Transverse colon (tissue), 4 donors: ENCODE measurements at places on chromosomes 16 and 17. TPM values are rescaled to one million over a fixed set of nuclear protein-coding genes. Genes with fewer than 3 reads are reported as not detected.

DNA sequence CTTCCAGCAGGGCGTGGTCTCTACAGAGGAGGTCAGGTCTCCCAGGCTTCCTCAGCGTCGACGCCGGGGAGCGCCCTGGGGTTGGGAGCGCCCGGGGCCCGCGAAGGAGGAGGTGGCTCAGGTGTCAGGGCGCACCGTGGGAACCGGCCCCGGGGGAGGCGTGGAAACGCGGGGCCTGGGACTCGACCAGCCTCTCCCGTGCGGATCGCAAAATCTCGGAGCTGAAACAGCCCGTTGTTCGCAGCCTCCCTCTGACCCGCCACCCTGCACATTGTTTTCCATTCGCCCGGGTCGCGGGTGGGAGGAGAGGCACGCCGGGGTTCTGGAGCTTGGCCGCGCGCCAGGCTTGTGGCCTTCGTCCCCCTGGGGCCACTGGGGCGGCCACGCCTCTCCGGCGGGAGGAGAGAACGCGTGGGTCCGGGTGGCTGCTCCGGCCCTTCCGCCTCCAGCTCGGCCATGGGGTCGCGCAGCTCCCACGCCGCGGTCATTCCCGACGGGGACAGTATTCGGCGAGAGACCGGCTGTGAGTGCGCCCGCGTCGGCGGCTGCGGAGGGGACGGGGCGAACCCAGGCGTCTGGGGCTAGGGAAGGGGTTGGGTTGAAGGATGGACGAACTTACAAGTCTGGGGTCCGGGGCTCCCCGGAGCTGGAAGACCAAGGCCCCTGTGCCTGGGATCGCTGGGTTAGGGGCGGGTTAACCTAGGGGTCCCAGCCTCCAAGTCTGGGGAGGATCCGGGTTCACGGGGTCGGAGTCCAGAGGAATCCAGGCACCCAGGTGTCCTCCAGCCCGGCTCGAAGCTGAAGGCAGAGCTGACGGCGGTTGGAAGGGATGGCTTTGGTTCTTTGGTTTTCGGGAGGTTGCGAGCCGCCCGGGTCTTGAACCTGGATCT is at the start of gene CHP2:
Gene CHP2, plus strand, starts transcription at position 433 of the 890 bp plus-strand sequence. Its CDS starts 24 bp downstream, at position 457.
- peaks cover 34% of the 10 kb centered on the region for H3K27me3 ChIP-seq
- peak; percentile 86 for DNase-seq
- no peaks in the 10 kb centered on the region for H3K4me1 ChIP-seq
- H3K27ac ChIP-seq = peak within 1 kb of the TSS; percentile 84
- H3K36me3 ChIP-seq = no peaks in the 10 kb centered on the region

DNA sequence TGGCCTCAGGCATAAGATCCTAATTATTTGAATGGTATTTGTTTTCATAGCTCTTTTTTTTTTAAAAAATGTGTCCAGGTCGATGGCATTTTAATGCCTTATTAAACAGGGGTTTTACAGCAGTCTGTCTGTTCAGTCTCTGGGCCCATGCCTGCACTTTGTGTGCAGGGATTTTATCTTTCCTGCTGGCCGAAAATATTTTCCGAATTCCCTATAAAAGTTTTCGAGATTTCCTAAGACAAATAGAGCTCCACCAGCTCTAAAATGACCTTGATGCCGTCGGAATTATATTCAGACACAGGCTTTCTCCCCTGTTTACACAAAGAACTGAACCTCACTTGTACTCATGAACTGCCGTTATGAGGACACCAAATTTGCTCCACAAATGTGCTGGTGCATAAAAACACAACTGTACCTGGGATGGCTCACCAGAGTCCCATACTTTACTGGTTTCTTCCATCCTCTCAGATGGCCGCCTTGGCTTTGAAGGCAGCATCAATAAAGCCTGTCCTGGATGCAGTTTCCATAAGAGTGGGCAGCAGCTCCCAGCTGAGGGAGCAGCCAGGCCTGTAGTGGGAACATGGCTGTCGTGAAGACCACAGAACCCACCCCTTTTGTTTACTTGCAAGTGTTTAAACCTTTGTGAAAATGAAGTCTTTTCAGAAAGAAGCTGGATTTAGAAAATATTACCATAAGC is 44.9 kb downstream of the TBX4 start:
- no peak overlapping the region for H3K4me3 ChIP-seq
- H3K4me1 ChIP-seq = peaks cover 4% of the 10 kb centered on the region
- H3K27ac ChIP-seq = no peak overlapping the region
- H3K36me3 ChIP-seq = no peaks in the 10 kb centered on the region

DNA sequence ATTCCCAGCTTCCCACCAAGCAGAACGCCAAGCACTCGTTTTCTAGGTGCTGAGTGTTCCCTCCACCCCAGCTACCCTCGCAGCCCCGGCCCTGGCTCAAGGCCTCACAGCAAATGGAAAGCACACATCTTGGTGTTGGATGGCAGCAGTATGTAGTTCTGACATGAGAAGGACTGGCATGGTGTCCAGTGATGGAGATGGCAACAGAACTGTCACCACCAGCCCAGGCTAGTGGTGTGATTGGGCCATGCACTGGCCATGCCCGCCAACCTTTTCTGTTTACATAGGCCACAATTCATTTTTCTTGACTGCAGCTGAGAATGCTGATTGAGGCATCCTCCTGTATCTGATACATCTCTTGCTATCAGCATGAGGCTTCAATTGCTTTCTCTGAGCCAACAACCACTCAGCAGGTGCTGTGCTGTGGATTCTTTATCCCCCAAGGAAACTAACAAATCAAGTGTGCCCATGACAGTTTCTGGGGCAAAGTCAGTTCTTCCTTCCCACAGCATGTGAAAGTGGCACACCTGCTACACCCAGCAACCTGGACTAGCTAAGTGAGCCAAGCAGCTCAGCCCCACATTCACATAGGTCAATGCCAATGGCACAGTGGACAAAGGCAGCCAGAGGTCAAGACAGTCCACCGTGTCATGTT is 3.8 kb downstream of the SLC12A4 start:
- H3K4me3 ChIP-seq = no peak overlapping the region
- no peak for DNase-seq
- H3K27me3 ChIP-seq = peaks cover 19% of the 10 kb centered on the region
- peak overlapping the region; percentile 21 for H3K27ac ChIP-seq

- no peaks in the 10 kb centered on the region for H3K4me1 ChIP-seq
- DNase-seq = no peak
- no peak overlapping the region for H3K4me3 ChIP-seq
- H3K27ac ChIP-seq = no peak overlapping the region
- no peaks in the 10 kb centered on the region for H3K27me3 ChIP-seq
- no peaks in the 10 kb centered on the region for H3K36me3 ChIP-seq
Observed at GRCh38 chr16:78386557-78387324, 287.3 kb downstream of the WWOX start.

DNA sequence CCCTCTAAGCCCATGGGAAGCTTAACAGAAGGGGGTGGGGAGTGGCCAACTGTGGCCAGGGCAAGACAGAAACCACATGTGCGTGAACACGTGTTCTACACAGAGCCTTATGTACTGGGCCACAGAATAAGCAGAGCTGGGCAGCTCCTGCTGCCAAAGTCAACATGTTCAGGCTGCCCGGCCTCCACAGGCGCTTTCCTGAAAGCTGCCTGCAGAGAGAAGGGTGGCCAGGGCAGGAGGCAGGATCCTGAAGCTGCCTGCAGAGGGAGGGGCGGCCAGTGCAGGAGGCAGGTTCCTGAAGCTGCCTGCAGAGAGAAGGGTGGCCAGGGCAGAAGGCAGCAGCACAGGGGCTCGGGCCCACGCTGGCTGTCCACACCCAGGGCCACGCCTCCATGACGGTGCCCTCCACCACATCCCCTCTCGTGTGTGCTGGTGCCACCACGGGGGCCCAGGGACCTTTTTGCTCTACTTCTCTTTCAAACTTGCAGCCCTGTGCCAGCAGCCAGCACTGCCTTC is 79.5 kb downstream of the ANKRD11 start:
- H3K4me3 ChIP-seq = no peak overlapping the region
- DNase-seq = peak; percentile 40
- H3K4me1 ChIP-seq = peaks cover 64% of the 10 kb centered on the region
- peak overlapping the region; percentile 46 for H3K27ac ChIP-seq
- H3K36me3 ChIP-seq = no peaks in the 10 kb centered on the region

GRCh38 chr16:15775663-15776304 is 81.0 kb downstream of the MYH11 start:
- no peak overlapping the region for H3K4me3 ChIP-seq
- no peaks in the 10 kb centered on the region for H3K36me3 ChIP-seq
- H3K27ac ChIP-seq = peak overlapping the region; percentile 46
- H3K4me1 ChIP-seq = no peaks in the 10 kb centered on the region

GRCh38 chr17:42132941-42133340 is 10.3 kb downstream of the HSPB9 start:
- peak; percentile 77 for DNase-seq
- no peaks in the 10 kb centered on the region for H3K27me3 ChIP-seq
- peak overlapping the region; percentile 84 for H3K27ac ChIP-seq
- H3K4me1 ChIP-seq = peaks cover 74% of the 10 kb centered on the region
- no peaks in the 10 kb centered on the region for H3K36me3 ChIP-seq

GRCh38 chr16:88369447-88370008 is 13.2 kb upstream of the ZNF469 start:
- no peak overlapping the region for H3K4me3 ChIP-seq
- H3K4me1 ChIP-seq = no peaks in the 10 kb centered on the region
- H3K36me3 ChIP-seq = no peaks in the 10 kb centered on the region
- DNase-seq = no peak
- no peak overlapping the region for H3K27ac ChIP-seq

GRCh38 chr16:48444574-48444973 is 59.4 kb upstream of the SIAH1 start:
- no peak overlapping the region for H3K4me3 ChIP-seq
- DNase-seq = no peak
- H3K36me3 ChIP-seq = no peaks in the 10 kb centered on the region
- H3K4me1 ChIP-seq = no peaks in the 10 kb centered on the region

- H3K36me3 ChIP-seq = no peaks in the 10 kb centered on the region
- no peak for DNase-seq
- H3K27me3 ChIP-seq = no peaks in the 10 kb centered on the region
- H3K27ac ChIP-seq = peak overlapping the region; percentile 8
- no peak overlapping the region for H3K4me3 ChIP-seq
Observed at GRCh38 chr16:85583491-85584181, 29.5 kb upstream of the GSE1 start.

- no peak for DNase-seq
- peaks cover 23% of the 10 kb centered on the region for H3K27me3 ChIP-seq
- peaks cover 3% of the 10 kb centered on the region for H3K4me1 ChIP-seq
- H3K36me3 ChIP-seq = no peaks in the 10 kb centered on the region
- no peak overlapping the region for H3K4me3 ChIP-seq
- no peak overlapping the region for H3K27ac ChIP-seq
Observed at GRCh38 chr17:73705594-73705993, 61.3 kb upstream of the SDK2 start.

GRCh38 chr17:58593123-58593522 is 78.7 kb upstream of the MTMR4 start:
- no peak overlapping the region for H3K27ac ChIP-seq
- H3K36me3 ChIP-seq = no peaks in the 10 kb centered on the region
- H3K4me1 ChIP-seq = no peaks in the 10 kb centered on the region

- no peaks in the 10 kb centered on the region for H3K4me1 ChIP-seq
- no peak overlapping the region for H3K4me3 ChIP-seq
- H3K27ac ChIP-seq = no peak overlapping the region
- H3K36me3 ChIP-seq = no peaks in the 10 kb centered on the region
- no peak for DNase-seq
Observed at GRCh38 chr16:27458258-27458657, 56.3 kb downstream of the IL21R start.

DNA sequence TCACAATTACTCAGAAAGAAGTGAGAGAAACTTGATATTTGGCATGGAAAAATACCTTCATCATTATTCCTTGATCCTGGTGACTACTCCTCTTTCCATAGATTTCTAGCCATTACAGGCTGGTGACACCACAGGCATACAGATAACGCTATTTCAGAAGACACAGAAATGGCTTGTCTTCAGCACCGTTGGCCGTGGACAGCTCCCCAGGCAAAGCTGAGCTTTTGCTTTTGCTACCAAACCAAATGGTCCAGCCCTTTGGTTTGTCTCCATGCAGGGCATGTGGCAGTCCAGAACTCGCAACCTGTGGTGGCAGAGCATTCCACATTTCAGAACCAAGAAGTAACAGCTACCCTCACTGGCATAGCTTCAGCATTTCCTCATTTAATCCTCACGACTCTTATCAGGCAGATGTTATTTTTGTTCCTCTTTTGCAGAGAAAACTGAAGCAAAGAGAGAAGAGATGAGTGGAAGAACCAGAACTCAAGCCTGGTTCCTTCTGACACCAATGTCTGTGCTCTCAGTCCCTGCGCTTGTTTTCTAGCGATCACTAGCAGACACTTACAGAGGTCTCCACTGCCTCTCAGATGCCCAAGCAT is 55.5 kb downstream of the HS3ST4 start:
- no peaks in the 10 kb centered on the region for H3K27me3 ChIP-seq
- H3K4me3 ChIP-seq = no peak overlapping the region
- no peaks in the 10 kb centered on the region for H3K36me3 ChIP-seq
- DNase-seq = no peak
- no peak overlapping the region for H3K27ac ChIP-seq

DNA sequence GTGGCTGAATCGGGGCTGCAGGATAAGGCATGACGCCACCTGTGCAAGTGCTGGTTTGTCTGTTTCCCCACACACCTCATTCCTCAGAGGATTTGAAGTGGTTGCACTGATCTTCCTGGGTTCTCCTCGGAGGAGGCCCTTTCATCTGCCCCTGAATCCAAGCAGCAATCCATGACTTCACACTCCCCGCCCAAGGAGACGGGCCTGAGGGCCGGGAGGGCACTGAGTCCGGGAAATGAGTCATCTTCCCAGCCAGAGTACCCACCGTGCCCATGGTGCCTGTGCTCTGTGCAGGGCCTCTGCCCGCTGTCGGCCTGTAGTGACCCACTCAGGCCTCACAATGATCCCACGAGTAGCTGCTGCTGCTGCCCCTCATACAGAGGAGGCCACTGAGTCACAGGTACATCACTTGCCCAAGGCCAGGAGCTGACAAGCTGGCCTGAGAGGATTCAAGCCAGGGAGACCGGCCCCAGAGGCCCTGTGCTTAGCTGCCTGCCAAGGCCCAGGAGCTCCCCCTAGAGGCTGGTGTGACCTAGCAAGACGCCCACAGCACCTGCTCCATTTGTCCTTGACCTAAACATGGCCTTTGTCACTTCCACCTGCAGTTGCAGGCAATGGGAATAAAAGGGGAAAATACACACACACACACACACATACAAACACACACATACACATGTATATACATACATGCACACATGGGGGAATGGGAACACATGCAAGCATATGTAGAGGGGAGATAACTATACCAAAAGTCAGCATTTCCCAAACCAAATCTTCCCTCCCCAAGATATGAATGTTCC is 240.0 kb downstream of the C16orf95 start:
- no peak overlapping the region for H3K4me3 ChIP-seq
- DNase-seq = peak; percentile 67
- peaks cover 5% of the 10 kb centered on the region for H3K27me3 ChIP-seq
- H3K27ac ChIP-seq = no peak overlapping the region

DNA sequence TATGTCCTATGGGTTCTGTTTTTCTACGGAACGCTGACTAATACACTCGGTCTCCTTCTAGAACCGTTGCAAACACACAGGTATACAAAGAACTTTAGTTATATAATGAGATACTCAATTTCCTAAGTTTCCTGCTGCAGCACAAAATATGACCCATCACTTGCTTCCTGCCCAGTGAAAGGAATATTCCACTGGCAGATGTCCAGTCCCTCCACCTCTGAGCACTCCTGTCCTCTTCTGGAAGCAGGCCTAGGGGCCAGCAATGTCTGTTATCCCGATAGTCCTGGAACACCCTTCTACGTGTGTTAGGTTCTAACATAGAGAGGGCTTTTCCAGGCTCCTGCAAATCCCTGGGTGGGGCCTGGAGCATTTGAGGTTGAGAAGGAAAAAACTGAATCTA is 32.7 kb downstream of the ADAMTS18 start:
- no peaks in the 10 kb centered on the region for H3K4me1 ChIP-seq
- H3K27ac ChIP-seq = no peak overlapping the region
- H3K27me3 ChIP-seq = no peaks in the 10 kb centered on the region
- no peaks in the 10 kb centered on the region for H3K36me3 ChIP-seq
- no peak for DNase-seq

KRTAP4-5 gene
- total RNA-seq = not detected

NOXO1 gene
- total RNA-seq = 25.7 TPM

CACNG5 gene
- total RNA-seq = not detected

KRT39 gene
- total RNA-seq = not detected

CDH11 gene
- 141 TPM for total RNA-seq

RUNDC3A gene
- total RNA-seq = not detected
